ENCODE measurements at places on chromosomes 3 and 15.

GRCh38 chr3:963755-964154, 129.1 kb upstream of the CNTN6 start:
- DNase-seq, result no peak

- DNase-seq, result no peak
These were observed 221.2 kb downstream of the SQOR start for GRCh38 chr15:45855907-45856579.

DNA sequence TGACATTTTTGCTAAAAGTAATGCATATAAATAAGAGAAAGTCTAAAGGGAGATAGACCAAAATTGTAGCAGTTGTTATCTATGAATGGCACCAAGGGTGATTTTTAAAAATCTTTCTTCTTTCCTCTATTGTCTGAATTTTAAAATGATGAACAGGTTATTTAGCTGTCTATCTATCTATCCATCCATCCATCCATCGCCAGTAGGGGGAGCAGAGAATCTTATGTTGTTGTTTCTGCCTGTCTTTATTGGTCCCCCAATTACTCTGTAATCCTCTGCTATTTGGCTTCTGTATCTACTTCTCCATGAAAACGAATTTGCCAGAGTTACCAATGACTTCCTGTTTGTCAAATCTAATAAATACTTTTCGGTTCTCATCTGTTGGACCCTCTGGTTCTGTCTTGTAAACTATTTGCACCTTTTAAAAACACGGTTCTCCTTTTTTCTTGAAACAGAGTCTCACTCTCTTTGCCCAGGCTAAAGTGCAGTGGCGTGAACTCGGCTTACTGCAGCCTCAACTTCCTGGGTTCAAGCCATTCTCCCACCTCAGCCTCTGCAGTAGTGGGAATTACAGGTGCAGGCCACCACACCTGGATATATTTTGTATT, 86.0 kb downstream of the ECT2 start:
- DNase-seq, result no peak

- DNase-seq, result no peak
These were observed 1.8 kb downstream of the CCDC13 start for GRCh38 chr3:42771271-42771670.

GRCh38 chr15:62880278-62880677, 162.3 kb upstream of the TPM1 start:
- no peak for DNase-seq

DNA sequence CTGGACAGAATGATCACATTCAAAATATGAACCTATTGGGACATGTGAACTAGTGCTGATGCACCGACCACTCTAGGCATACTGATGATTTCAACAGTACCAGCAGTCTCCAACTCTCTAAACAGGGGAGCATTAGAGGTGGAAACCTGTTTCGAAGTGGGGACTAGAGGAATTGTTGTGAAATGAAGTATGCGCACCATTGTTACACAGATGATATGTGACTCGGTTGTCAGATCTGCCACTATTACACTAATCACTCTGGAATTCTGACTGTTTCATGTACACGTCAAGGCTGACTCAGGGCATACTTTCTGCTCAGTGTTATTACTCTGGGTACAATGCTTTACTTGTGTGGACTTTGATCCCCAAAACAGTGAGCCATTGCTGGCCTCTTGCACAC, 198.2 kb upstream of the UBE2E2 start:
- no peak for DNase-seq

DNA sequence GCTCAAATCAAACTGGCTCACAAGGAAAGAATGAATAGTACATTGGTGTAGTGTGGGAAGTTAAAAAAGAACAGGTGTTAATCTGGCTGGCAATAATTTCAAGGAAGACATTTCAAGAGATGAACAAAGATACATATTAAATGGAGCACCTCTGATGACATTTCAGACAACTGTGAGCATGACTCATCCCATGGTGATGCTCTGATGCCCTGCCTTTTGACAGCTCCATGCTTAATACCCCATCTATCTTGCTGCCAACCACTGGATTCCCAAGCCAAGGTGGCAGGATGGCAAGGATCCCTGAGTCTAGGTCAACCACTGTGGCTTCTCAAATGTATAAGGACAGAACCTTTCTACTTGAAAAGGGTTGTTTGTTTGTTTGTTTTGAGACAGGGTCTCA, 29.3 kb downstream of the LRRC2 start:
- DNase-seq, result no peak

DNA sequence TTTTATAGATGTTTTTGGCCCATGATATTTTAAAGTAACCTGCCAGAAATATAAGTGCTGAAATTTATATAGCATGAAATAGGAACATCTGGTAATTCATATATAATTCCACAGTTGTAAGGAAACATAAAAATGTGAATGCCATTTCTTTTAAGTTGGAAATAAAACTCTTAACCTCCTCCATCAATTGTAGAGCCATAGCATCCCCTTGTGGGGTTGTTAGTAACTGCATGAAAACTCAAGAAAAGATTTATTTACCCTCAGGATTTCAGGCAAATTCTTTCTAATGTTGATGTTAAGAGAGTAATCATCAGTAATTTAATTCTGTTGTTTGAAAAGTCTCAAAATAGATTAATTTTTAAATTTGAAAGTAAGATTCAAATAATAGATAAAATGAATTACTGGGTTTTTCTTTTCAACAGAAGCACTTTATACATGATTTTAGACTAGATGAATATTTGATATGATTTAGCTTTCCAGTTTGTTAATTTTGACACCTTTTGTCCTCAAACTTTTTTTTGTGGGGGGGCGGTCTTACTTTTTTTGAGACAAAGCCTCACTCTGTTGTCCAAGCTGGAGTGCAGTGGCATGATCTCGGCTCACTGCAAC, 74.7 kb downstream of the RASA2 start:
- no peak for DNase-seq

DNA sequence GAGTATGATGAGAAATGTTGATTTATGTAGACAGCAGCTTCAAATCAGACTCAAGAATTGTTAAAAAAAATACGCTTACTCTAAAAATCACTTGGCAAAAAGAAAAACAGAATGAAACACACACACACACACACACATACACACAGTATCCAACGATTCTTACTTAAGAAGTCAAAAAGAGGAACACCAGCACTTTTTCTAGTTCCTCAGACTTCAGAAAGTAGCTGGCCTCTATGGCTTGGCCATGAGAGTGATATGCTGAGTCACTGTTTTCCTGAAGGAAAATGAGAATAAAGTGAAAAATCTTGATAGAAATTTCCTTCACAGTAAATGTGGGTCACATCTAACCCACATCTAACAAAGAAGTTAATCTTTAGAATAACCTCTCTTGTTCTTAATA, 22.1 kb downstream of the CNTN3 start:
- no peak for DNase-seq
